Stimulated activated naive B cell treated with anti-CD40 and anti-IgM and Interleukin-4, amounts not matched to agents 10 μg/mL and 1 μg/mL and 100 μg/mL, for 72 hours (primary cell): ENCODE measurements at places on chromosomes 6 and 20.
A peak's percentile ranks its signal among the peaks of the same experiment; 100 is the strongest.

DNA sequence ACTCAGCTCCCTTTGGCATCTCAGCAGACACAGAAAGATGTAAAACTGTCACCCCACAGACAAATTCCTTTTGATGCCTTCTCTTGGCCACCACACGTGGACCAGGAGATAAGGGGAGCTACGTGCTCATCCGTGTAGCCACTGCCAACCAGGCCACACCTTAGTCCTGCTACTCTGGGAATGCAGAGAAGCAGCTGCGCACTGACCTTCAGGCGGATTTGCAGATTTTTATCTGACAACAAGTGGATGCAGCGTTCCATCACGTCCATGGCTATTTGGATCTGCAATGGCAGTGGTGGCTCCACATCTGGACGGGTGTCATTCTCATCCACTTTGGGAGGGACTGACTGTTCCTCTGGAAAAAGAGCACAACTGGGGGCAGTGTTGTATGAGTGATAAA is 30.8 kb downstream of the TTI1 start:
- no peak for DNase-seq

DNA sequence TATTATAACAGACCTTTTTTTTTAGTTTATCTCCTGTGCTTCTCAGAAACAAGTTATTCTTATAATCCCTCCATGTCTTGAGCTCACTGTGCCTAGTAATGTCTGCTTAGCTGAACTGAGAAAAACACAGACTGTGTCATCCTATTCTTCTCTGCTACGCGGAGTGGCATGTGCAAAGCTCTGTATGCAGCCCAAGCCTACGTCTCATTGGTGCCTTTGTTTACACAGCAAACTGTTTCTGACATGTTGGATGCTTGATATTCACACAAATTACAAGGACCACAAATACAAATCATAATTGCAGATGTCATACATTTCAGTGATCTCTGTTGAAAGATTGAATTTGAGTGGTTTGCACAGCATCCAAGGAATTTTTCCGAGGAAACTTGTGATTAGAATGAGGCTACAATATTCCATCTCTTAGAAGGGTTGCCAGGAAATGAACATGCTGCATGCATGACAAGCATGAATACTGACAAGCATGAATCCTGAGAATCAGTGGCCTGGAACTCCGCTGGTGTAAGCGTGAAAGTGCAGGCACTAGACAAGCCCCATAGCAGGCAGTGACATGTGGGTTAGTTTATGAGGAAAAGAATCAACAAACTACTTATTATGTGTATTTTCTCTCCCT is 128.4 kb upstream of the SGK1 start:
- no peak for DNase-seq

DNA sequence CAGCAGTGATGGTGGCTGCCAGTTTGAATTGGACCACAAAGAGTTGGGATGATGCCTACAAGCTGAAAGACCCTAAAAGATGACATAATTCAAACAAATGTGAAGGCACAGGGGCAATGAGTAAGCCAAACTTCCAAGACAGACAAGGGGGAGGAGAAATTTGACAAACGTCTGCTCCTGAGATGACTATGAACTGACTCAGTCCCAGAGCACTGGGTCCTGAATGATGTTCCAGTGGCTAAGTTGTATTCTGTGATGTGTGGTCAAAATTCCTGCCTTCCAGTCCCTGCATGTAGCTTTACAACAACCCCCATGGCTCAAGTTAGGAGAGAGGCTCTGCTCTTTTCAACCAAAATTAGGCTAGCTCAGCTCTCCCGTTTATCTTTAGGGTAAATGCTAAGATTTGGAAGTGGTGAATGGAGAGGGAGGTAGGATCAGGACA is 86.1 kb upstream of the SIRPA start:
- no peak for DNase-seq

GRCh38 chr6:343960-344815 is 47.4 kb upstream of the IRF4 start:
- DNase-seq: no peak

DNA sequence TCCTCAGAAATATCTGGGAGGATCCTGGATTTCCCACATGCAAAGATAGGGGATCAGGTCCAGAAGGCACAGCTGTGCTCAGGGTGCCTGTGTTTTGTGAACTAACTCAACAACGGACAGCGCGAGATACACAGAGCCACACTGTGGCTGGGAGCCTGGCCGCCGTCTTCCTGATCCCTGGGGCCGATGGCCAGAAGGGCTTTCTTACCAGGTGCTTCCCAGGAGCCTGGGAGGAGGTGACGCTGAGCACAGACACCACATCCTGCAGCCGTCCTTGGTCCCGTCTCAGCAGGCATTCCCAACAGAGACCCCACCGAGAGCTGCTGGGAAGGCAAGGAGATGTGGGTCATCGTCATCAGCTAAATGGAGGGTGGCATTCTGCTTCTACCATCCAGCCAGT is 144.6 kb upstream of the AFDN start:
- no peak for DNase-seq

DNA sequence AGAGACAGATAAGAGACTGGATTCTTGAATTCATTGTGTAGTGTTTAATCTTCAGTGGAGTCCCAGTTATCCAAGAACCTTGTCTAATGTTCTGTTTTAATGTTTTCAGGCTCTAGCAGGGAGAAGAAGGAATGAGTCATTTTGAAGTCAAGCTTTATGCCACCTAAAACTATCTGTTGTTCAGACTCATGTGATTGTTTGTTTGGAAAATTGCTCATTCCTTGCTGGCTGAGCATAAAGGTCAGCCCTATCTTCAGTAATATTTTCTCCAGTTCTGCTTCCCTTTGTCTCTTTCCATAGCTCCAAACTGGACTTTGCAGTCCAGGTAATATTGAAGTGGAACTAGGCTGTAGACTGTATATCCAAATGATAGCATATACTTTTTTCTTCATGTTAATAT is 34.2 kb downstream of the CLVS2 start:
- no peak for DNase-seq

DNA sequence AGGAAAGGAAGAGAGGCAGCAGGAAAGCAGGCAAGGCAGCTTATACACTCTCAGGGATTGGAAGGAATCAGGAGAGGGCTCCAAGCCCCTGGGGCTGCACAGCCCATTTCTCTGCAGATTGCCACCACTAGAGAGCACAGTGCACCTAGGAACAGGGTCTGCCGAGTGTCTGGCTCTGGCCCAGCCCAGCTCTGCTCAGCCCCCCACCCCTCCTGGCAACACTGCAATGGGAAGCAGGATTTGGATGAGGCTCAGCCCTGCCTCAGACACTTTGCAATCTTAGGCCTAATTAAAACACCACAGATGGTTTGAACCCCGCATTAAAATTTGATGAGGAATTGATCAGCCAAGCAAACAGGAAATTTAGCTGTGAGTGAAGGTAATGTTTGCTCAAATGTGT is 252.7 kb downstream of the DHX35 start:
- no peak for DNase-seq

DNA sequence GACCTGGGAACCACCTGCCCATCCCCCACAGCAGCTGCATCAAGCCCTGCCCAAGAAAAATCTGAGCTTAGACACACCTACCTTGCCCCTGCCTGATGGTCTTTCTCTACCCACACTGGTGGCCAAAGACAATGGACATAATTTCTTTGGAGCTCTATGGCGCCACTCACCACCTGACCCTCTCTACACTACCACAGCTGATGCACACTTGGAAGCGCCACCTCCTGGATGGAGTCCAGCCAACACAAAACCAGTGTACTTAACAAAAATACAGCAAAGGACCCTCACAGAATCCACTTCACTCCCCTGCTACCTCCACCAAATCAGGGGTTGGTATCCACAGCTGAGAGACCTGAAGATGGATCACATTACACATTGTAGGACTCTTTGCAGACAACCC is 39.7 kb upstream of the CLVS2 start:
- no peak for DNase-seq

- DNase-seq: no peak
Measured at GRCh38 chr6:96784650-96785049, 52.6 kb downstream of the GPR63 start.

GRCh38 chr20:60215816-60216730 is 257.9 kb downstream of the CDH26 start:
- no peak for DNase-seq

DNA sequence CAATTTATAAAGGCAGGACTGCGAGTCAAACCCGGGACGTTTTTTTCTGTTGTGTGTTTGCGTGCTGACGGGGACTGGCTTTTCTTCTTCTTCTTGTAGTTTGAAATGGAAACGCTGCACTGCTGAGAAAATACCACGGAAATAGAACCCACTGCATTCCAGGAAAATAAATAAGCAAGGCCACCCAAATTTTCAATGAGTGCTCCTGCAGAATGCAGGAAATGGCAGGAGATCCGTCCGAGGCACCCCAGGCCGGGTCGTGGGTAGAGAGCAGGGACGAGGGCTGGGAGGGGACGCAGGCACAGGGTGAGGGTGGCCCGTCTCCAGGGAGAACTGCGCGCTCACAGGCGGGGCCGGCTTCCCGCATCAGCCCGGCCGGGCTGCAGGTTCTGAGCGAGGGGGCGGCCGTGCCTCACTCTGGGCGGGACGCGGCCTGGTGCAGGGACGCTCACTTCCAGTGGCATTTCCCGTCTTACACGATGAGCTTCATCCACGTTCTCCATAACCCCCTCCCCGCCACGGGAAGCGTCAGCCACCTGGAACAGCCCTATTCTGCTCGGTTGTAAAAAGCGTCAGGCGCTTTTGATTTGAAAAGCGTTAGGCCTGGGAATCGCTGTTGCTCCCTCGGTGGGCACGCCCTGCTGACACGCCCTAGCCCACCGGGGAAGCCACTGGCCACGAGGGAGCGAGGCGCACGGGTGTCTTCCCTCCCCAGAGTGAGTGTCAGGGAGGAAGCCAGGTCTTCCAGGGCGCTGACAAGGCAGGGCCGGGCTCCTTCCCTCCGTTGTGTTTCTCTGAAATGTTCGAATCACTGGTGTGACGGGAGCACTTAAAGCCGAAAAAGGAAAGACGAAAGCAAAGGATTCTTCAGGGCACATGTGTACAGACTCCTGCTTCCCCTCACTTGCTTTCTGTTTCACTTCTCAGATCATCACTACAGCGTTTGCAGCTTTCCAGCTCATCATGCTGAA is 17.9 kb upstream of the EXOC2 start:
- DNase-seq: peak; percentile 43

- DNase-seq: no peak
Measured at GRCh38 chr6:121847806-121848522, 412.5 kb downstream of the GJA1 start.

DNA sequence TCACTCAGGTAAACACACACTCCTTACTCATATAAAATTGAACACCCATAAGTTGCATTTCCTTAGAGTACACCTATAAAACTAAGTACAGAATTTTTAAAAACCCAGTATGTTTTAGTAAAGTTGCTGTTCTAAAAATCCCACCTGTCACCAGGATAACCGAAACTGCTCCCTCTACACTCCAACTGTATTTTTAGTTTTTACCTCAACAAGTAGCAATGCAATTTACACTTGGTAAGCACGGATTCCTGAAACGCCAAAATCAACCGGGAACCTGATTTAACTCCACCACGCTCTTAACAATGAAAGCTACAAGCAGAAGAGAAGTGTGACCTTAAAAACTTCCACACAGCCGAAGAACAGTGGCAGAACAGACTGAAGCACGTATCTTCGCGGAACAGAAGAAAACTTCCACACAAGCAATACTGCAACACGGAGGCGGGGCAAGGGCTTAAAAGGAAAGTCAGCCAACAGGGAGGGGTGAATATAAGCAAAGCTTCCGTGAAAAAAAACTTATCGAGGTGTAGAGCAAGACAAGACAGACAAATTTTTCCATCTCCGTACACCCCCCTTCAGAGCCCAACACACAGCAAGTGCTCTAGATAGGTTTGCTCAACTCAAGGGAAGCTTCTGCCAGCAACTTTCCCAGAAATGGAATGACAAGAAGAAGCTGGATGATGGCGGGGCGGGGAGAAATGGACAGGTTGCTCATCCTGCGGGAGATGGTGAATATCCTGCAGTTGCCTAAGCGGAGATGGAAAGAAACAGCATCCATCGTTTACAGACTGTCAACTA is 1.4 kb downstream of the STAU1 start:
- peak; percentile 21 for DNase-seq

DNA sequence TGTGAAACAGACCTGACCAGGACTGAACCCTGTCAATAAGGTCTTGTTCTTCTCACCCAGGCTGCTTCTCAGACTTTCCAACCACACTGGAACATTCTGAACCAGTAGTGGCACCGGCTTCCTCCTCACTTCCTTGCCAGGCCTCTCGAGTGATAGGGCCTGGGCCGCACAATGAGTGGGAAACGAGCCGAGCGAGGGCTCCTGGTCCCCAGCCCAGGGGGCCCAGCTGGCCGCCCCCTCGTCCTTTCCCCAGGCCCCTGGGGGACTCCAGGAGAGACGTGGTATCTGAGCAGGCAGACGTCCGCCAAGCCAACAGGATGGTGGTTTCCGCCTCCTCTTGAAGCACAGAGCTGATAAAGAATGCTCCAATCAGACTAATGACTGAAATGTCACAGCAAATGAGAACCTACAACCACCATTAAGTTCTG is 117.9 kb downstream of the GMDS start:
- peak; percentile 83 for DNase-seq

- no peak for DNase-seq
Measured at GRCh38 chr6:6771224-6771945, 182.9 kb downstream of the LY86 start.

GRCh38 chr6:100172322-100172713 is 178.3 kb upstream of the MCHR2 start:
- DNase-seq: no peak

GRCh38 chr6:161658211-161658610 is 384.4 kb upstream of the AGPAT4 start:
- DNase-seq: no peak

DNA sequence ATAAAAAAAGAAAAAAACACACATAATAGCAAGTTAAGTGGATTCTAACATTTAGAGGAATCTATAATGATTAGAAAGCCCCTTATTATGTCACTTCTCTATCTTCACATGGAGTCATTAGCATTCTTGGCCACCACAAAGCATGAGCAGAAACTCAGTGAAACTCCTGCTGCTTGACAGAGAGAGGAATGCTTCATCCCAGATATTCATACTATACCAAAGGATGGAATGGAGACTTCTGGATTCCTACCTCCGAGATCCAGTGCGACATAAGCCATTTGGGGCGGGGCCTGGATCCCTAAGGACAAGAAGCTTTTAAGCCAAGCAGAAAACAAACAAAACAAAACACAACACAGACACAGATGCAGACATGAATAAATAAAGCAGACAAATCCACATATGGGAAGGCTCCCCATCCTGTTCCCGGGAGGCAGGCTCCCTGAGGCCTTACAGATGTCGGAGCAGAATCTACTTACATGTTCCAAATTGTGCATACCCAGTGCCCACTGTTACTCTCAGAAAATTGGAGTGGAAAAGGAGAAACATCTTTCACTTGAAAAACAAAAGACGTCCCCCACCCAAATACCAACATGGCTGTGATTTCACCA is 727.3 kb downstream of the MAFB start:
- no peak for DNase-seq

DNA sequence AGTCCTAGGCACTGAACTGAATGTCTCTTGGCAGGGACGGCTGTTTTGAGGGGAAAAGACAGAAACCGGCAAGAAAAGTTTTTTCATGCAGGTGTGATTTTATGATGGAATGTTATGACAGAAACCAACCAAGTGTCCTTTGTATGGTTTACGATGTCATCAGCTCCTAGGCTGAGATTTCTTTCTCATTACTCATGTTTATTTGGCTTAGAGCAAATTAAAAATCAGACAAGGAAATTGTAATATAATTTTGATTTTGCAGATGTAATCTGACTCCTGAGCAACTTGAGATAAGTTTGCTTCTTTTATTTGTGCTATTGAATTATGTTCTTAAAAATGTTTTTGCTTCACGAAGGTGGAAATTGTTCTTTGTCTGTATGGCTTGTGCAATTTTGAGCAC is 58.8 kb upstream of the MAP3K7 start:
- no peak for DNase-seq

GRCh38 chr20:7196481-7196880 is 429.0 kb downstream of the BMP2 start:
- DNase-seq: no peak
